ENCODE measurements at places on chromosomes 6 and 20.
A peak's percentile ranks its signal among the peaks of the same experiment; 100 is the strongest.

GRCh38 chr6:117592983-117593759 is 9.1 kb downstream of the GOPC start:
- DNase-seq: no peak

DNA sequence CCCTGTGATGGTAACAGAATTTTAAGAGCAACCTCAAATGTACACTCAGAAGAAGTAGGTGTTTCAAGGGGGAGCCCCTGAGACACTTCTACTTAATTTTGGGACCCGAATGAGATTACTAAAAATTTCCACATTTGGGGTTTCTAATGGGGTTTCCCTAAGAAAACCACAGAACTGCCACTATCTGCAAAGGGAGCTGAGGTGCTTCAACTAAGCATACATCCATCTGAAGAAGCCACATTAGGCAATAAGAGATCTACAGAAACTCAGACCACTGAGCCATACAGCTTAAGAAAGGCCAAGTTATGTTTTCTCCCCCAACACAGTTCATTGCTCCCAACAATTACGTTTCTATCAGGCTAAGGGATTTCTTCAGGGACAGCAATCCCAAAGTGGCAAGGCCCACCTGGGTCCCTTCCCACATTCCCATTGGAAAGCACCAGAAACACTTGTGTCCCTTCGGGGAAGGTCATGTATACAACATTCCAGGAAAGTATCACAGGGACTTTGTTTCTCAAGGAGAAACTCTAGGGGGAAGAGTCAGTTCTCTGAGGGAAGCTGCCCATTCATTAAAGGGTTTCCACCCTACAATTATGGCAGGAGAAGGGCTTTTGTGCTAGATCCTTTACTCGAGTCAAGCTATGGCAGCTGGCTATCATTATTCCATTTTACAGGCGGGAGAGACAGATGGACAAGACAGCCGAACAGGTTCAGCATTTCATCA is 5.0 kb downstream of the BCL2L1 start:
- DNase-seq: peak; percentile 79

GRCh38 chr6:89067796-89068195 is 12.8 kb upstream of the PNRC1 start:
- DNase-seq: no peak

- DNase-seq: no peak
Observed at GRCh38 chr6:165986914-165987482, 180.7 kb downstream of the TBXT start.

- DNase-seq: no peak
Observed at GRCh38 chr6:164905311-164905710, 404.1 kb downstream of the C6orf118 start.

DNA sequence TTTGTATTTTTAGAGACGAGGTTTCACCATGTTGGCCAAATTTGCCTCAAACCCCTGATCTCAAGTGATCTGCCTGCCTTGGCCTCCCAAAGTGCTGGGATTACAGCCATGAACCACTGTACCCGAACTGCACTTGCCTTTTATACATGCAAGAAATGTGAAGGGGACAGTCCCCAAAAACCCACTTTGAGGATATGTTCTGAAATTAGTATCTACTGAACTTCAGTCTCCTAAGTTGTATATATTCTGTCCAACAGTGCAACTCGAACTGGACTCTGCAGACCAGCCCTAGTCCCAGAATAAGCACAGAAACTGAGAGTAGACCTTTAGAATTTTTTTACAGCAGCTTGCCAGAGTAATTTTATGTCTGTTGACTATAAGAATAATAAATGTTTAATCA is 28.5 kb downstream of the BACH2 start:
- no peak for DNase-seq

DNA sequence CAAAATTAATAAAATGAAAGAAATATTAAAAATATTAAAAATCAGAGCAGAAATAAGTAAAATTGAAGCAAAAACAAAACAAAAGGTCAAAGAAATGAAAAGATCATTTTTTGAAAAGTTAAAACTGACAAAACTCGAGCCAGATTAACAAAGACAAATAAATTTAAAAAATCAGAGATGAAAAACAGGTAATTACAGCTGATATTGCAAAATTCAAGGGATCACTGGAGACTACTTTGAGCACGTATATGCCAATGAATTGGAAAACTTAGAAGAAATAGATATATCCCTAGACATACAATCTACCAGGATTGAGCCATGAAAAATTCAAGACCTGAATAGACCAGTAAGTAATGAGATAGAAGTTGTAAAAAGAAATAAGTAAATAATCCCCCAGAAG is 446.2 kb upstream of the EYS start:
- no peak for DNase-seq
